Hematopoietic multipotent progenitor cell treated with erythropoietin and hydrocortisone succinate and interleukin-3 and kit ligand, for 6 days (in vitro differentiated cells): ENCODE measurements at places on chromosomes 3 and 15.

GRCh38 chr3:17515445-17516234 lies 226.8 kb downstream of the TBC1D5 start:
- peak; percentile 34 for DNase-seq

GRCh38 chr3:19216669-19217337 lies 68.5 kb downstream of the KCNH8 start:
- DNase-seq, result no peak

- peak; percentile 82 for DNase-seq
Observed at GRCh38 chr3:97793420-97794019, 28.3 kb upstream of the CRYBG3 start.

GRCh38 chr3:174331095-174331800 lies 527.9 kb upstream of the NAALADL2 start:
- peak; percentile 25 for DNase-seq

DNA sequence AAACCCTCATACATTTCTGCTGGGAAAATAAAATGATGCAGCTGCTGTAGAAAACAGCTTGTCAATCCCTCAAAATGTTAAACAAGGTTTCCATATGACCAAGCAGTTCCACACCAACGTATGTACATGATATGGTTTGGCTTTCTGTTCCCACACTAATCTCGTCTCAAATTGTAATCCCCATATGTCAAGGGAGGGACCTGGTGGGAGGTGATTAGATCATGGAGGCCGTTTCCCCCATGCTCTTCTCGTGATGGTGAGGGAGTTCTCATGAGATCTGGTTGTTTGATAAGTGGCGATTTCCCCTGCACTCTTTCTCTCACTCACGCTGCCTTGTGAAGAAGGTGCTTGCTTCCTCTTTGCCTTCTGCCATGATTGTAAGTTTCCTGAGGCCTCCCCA lies 100.6 kb upstream of the SLC24A5 start:
- no peak for DNase-seq
